ENCODE measurements at places on chromosomes 5 and 9.

DNA sequence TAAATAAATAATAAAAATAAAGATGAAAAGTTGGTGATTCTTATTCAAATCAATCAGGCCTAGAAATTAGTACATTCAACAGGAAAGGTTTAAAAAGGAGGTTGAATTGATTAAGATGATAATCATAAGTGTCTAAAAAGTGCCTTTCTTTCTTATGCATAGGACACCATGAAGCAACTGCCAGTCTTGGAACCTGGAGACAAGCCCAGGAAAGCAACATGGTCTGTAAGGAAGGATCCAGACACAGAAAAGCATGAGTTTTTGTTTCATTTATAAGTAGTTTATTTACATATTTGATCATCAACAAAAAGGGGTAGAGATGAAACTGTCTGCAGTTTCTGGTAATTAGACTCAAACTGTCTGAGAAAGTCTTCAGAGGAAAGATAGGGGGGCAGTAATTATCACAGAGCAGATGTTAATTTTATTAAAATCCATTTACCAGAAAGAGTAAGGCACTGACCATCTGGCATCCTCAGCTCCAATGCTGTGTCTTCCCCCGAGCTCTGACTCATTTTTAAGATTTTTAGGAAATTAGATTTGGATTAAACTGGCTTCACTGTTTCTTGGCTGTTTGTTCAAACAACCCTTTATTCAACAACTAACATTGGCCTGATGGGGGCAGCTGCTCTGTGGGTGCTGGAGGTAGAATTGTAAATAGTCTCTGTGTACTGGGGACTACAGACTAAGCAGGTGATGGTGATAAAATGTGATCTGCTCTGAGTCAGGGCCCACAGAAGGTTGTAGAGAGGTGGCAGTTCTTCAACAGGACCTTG, 2.7 kb downstream of the RABEPK start:
- no peak for DNase-seq

DNA sequence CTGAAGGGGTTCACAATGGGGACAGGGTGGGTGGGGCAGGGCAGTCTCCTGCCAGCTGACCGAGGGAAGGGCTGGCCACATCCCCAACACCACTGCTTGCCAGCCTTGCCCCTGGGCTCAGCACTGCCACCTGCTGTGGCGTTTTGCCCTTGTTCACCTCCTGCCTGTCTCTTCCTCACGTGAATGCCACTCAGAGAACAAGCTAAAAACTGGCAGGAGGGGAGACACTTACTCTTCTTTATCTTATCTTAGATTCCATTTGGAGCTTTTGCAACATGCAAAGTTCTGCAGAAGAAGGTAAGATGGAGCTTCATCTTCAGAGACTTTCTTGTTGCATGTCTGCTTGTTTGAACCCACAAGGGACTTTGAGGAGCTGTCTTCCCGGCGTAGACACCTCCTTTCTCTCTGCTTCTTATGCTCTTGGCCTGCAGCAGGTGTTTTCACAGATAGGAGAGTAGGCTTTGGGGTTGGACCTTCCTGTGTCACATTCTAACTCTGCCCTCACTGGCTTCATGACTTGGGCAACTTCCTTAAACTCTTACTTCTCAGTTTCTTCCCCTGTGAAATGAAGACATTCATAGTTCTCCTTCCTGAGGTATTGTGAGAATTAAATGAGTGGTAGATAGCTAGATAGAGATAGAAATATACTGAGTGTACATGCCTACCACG, 4.1 kb downstream of the LRSAM1 start:
- DNase-seq: no peak

- DNase-seq: no peak
These were observed 142.9 kb downstream of the PLK2 start for GRCh38 chr5:58317009-58317408.

DNA sequence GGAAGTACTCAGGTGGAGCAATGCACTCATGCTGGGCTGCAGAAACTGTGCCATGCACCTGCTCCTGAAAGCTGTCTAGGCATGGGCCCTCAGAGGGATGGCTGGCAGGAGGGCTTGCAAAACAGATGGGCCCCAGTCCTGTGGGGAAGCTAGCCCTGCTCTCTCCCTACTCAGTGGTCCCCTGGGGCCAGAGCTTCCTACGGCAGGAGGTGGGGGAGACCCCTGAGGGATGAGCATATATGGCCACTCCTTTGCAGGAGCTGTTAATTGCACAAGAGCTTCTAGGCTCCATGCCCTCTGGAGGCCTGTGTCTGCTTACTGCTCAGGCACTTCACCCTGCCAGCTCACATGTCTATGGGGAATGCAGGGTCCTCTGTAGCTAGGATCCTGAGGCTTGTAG, 545.3 kb upstream of the PTPRD start:
- no peak for DNase-seq

DNA sequence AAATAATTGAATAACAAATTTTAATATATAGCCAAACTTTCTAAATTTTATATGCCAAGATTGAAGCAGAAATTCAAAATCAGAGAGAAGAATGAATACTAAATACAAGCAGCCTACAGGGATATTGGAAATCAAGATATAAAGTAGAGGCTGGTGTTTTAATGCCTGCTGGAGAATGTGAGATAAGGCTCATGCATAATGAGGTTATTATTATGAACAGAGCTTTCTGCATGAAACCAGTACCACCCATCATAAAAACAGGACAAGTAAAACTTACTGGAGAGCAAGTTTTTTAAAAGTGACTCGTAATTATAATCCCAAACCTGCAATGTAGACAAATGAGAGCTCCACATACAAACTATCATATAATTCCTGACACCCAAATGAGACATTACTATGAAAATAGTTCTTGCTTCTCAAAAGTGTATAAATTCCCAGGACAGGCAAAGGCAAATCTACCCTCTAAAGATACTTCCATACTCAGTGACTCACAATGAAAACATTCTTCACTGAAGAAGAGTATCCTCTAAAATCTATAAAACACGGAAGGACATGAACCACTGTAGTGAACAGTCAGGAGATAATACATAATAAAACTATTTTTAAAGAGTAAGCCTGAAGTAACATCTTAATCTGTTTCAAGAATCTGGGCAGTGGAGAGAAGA, 532.0 kb upstream of the GRAMD2B start:
- DNase-seq: no peak

Measured in progenitor cell of endocrine pancreas (in vitro differentiated cells).